Stimulated activated CD8-positive, alpha-beta memory T cell treated with anti-CD3 and anti-CD28 coated beads, Interleukin-2, amount 100 ng/mL, for 48 hours (primary cell): ENCODE measurements at places on chromosomes 6 and 20.

DNA sequence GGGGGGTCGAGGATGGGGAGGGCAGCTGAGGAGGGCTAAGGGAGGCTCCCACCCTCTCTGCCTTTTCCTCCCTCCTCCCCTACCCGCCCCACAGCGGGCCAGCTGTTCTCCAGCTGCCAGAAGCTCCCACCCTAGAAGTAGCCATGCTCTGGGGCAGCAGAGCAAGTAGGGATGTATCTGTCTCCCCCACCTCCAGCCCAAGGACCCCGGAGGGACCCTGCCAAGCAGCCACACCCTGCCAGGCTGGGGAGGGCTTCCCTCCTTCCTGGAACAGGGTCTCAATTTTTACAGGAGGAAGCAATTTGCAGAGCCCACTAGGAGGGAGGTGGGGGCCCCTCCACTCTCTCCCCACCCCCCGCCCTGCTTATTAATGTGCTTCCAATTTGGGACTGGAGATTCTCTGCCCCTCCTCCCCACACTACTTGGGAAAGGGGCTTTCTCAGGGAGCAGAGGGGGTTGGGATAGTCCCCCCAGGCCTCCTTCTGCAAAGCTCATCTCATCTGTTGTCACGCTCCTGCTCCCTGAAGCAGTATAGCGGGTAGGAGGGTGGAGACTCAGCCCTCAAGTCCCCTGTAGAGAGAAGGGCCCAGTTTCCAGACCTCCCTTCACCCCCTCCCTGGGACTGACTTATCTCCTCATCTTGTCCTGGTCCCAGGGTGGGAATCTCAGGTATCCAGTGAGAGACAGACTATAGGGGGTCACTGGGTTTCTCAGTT is 4.5 kb downstream of the TEAD3 start:
- DNase-seq, result no peak

DNA sequence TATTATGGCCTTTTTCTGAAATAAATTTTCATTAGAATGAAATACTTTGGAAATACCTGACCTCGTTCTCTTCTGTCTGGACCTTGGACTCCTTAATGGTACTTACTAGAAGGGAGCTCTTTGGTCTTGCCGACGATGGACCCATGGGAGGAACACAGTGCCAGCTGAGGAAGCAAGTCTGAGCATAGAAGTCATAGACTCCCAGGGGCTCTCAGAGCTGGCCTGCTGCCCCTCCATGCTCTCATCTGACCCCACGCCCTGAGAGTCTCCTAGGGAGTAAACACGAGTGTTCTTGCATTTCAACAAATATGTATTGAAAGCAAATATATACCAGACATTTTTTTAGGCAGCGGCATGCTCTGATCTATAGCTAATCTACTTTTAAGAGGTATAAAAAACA is 87.8 kb downstream of the PLEKHG1 start:
- no peak for DNase-seq

- DNase-seq, result no peak
These were observed 105.8 kb downstream of the JAG1 start for GRCh38 chr20:10568032-10568431.

DNA sequence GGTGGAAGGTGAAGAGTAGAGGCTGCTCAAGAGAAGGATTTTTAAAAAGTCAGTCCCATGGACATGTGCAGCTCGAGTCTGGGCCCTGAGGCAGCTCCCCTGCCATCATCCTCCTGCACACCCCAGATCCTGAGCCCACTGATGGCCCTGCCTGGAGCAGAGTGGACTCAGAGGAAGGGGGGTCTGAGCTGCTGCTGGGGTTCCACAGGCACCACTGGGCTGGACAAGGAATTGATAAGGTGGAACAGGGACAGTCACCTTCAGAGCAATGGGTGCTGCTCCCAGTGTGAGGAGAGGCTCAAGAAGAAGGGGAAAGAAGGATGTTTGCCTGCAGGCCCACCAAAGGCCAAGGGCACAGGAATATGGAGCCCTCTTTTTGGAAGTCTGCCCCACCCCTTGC is 6.2 kb downstream of the ULBP2 start:
- no peak for DNase-seq

DNA sequence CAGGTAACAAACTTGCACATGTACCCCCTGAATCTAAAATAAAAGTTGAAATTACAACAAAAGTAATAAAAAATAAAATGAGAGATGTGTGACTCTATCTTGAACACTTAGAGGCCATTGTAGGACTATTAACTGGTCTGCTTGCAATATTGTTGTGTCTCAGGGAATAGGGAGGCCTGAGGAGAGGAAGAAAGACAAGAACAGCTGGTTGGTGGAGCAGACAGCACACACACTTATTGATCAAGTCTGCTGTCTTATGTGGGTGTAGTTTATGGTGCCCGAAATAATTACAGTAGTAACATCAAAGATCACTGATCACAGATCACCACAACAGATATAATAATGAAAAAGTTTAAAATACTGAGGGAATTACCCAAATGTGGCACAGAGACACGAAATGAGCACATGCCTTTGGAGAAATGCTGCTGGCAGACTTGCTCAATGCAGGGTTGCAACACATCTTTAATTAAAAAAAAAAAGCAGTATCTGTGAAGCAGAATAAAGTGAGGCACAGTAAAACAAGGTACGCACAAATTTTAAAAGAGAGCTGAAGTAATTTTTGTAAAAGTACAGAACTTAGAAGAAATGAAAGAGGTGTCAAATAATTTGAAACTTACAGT is 110.1 kb upstream of the HDAC2 start:
- DNase-seq, result no peak

DNA sequence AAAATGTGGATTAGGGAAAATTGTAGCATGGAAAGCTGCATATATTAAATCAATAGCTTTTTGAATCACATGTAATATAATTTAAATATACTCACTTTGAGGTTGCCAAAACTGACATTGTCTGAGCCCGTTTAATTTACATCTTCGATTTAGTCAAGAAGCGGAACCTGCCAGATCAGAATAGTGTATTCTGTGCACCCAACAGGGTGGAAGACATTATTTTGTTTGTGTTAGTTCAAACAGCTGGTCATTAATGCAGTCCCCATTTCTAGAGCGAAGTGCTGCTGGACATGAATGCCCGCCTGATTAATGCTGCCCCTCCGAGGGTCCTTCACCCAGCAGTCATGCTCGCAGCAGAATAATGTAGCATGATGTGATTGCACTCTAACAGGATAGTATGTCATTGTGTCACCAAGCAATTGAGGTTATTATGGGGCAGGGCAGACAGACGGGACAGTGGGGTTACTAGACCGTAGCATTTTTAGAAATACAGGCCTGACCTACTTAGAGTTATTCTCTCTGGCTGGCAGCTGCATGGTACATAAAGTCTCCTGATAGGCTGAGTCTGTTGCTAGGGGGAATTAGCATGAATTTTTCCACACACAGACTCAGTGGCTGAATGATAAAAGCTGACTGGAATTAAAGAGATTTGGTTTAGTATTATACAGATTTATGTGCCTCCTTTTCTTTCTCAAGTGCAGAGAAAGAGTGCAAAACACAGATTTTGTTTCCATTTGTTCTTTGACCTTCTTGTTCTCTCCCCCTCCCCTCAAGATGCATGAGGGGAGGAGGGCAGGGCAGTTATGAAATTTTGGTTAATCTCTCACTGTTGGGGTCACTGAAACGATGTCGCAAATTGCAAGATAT is 147.1 kb downstream of the PRL start:
- DNase-seq, result no peak

DNA sequence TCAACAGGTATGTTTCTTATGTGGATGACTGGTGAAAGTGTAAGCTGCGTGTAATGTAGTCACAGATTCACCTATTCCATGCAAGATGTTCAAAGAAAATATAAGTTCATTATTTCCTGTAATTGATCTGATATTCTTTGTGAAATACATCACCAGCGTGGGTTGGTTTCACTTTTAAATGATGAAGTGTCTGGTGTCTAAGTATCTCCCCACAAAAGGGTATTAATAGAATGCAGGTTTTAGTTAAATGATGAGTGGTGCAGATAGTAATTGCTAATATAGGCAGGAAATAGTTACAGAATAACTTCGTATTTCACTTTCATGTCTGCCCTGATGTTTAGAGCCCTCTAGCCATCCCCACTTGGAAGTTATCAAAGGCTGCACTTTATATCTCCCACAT is 22.2 kb downstream of the PGBD1 start:
- DNase-seq, result no peak

- no peak for DNase-seq
These were observed 301.1 kb upstream of the RNF217 start for GRCh38 chr6:124661097-124661661.

DNA sequence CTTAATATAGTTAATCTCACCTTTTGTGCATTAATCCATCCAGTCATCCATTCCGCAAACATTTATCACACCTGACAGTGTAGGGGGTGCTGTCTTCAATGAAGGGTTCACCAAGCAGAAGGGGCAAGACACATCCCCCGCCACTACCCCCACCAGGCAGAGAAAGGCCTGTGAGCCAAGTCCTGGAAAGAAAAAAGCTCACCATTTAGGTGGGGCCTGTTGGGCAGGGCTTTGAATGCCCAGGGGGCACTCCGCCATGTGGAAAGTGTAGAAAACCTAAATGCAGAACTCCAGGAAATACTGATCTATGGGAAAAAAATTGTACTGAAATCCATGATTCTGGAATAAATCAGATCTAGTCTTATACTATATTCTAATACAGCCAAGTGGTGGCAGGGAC is 4.8 kb upstream of the STX16 start:
- no peak for DNase-seq

DNA sequence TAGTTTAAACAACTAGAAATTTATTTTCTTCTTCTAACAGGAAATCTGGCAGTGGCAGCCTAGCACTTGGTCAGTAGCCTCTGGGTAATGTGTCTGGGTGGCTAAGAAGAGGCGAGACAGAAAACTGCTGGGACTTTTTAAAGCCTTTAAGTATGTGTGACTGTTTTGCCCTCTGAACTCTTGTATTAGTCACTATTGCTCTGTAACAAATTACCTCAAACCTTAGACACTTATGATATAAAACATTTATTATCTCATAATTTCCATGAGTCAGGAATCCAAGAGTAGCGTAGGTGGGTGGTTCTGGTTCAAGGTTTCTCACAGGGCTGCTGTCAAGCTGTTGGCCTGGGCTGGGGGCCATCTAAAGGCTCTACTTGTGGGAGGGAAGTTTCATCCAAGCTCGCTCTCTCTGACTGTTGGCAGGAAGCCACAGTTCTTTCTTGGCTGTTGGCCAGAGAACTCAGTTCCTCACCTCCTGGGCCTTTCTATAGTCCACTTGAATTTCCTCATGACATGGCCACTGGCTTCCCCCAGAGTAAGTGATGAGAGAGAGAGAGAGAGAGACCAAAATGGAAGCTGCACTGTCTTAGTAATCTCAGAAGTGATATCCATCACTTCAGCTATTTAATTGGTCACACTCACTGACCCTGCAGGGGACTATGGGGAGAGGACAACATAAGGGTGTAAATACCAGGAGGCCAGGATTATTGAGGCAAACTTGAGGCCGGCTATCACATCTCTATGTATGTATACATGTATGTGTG is 17.4 kb upstream of the TBC1D22B start:
- peak; percentile 73 for DNase-seq

GRCh38 chr6:380234-381218 is 11.0 kb upstream of the IRF4 start:
- no peak for DNase-seq

- DNase-seq, result no peak
These were observed 45.6 kb downstream of the LYRM4 start for GRCh38 chr6:5215159-5215558.

DNA sequence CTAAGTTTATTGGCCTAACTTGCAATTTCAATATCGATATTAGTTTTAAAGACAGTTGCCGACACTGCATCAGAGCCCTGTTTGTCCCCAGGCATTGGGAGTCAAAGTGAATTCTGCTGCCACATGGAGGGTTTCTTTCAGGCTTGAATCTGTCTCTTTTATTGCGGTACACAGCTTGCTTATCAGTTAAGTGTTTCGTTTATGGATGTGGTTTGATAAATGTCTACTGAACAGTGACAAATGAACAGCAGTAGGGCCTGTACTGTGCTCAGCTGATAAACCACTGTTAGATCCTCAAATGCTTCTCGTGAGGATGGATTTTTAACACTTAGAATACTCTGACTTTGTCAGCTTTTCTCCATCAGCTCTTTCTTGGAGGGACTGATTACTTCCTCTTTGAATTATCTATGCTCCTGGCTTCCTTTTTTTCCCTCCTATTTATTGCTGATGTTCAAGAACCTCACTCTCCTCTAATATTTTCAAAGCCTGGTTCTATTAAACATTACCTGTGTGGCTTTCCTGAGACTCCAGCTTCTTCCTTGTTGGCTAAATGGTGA is 240.8 kb downstream of the PLCB1 start:
- no peak for DNase-seq

- no peak for DNase-seq
These were observed 343.6 kb upstream of the SASH1 start for GRCh38 chr6:147999001-147999540.

- DNase-seq, result no peak
These were observed 100.9 kb upstream of the BHLHE23 start for GRCh38 chr20:63107449-63108200.

DNA sequence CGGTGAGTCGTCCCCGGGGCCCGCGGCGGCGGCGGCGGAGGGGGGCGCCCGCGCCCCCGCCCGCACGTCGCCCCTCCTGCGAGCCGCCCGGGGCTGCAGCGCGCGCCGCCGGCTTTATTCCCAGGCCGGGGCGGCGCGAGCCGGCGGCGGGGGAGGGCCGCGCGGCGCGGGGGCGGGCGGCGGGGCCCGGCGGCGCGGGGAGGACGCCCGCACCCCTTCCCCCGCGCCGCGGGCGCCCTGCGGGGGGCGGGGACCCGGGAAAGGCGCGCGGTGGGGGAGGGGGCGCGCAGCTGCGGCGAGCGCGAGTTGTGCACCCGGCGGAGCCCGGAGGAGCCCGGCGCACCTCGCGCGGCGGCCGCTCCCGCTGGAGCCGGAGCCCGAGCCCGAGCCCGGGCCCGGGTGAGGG is 646 bp downstream of the HMGA1 start:
- DNase-seq, result no peak

- no peak for DNase-seq
These were observed 14.3 kb downstream of the B4GALT5 start for GRCh38 chr20:49699200-49699992.

GRCh38 chr6:144647971-144648651 is 363.0 kb downstream of the UTRN start:
- DNase-seq, result no peak

DNA sequence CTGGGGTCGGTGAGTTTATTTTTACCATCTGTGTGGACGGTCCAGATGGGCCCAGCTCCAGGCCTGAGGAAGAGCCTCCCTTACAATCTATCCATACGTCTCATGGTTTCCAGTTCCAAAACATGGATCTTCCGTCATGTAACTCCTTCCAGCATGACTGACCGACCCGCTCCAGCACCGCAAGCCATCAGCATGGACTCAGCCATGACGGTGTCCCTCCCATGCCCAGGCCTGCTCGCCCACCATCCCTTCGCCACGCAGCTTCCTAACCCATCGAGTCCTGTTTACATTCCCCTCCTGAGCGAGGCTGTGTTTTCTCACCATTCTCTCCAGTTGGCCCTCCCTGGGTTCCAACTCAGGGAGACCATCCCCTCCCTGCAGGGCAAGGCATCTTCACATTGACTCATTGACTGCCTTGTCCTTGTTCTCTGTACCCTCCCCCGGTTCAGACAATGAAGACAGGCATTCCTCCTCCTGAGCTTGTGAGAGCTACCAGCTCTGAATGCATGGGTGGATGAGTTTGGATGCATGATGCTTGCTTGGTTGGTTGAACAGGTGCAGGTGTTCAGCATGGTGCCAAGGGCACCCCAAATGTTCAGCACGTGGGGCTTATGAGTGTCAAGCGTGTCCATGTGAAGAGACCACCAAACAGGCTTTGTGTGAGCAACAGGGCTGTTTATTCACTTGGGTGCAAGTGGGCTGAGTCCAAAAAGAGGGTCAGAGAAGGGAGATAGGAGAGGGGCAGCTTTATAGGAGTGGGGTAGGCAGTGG is 235.8 kb downstream of the SMOC2 start:
- DNase-seq, result no peak

- no peak for DNase-seq
These were observed 301.8 kb downstream of the TAF4 start for GRCh38 chr20:61763740-61764400.
